Mesendoderm (in vitro differentiated cells): ENCODE measurements at places on chromosomes 13 and 19.
A peak's percentile ranks its signal among the peaks of the same experiment; 100 is the strongest.

- no peak overlapping the region for H3K4me3 ChIP-seq
- no peak overlapping the region for H3K27ac ChIP-seq
- DNase-seq: no peak
- H3K36me3 ChIP-seq: no peaks in the 10 kb centered on the region
- no peaks in the 10 kb centered on the region for H3K27me3 ChIP-seq
- H3K4me1 ChIP-seq: no peaks in the 10 kb centered on the region
Measured at GRCh38 chr13:42152495-42152894, 104.0 kb downstream of the DGKH start.

DNA sequence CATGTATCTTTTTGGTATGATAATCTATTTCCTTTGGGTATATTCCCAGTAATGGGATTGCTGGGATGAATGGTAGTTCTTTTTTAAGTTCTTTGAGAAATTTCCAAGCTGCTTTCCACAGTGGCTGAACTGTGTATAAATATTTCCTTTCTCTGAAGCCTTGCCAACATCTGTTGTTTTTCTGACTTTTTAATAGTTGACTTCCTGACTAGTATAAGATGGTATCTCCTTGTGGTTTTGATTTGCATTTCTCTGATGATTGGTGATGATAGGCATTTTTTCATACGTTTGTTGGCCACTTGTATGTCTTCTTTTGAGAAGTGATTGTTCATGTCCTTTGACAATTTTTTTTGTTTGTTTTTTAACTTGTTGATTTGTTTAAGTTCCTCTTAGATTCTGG is 61.6 kb upstream of the PCDH17 start:
- no peak overlapping the region for H3K4me3 ChIP-seq
- no peaks in the 10 kb centered on the region for H3K27me3 ChIP-seq
- no peaks in the 10 kb centered on the region for H3K36me3 ChIP-seq
- H3K4me1 ChIP-seq: no peaks in the 10 kb centered on the region
- no peak for DNase-seq
- no peak overlapping the region for H3K27ac ChIP-seq

DNA sequence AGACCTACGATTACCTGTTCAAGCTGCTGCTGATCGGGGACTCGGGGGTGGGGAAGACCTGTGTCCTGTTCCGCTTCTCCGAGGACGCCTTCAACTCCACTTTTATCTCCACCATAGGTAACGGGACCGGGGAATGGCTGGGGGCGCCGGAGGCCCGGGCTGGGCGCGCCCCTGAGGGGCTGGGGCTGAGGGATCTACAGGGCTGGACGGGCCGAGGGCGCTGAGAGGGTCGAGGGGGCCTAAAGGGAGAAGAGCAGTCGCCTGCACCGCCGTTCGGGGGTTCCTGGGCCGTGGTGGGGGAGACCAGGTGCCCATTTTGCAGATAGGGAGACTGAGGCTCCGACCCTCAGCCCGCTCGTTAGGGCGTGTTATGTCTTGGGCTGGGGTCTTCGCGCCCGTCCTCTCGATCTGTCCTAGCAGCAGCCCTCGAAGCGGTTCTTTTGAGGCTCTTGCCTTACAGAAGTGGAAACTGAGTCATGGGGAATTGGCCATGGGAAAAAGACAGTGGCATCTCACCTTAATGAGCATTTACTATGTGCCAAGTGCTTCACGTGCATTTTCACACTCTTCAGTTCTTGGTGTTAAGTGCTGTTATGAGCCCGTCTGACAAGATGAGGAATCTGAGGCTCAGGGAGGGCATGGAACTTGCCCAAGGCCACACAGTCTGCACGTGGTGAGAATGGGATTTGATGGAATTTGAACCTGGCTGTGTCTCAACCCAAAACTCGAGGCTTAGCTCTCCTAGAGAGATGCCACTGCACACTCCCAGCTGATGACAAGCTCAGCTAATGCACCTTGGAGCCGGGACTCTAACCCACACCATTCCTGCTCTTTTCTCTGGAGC is 442 bp downstream of the RAB8A start:
- H3K27ac ChIP-seq: peak overlapping the region; percentile 17
- H3K4me3 ChIP-seq: peak overlapping the region; percentile 86
- DNase-seq: no peak

DNA sequence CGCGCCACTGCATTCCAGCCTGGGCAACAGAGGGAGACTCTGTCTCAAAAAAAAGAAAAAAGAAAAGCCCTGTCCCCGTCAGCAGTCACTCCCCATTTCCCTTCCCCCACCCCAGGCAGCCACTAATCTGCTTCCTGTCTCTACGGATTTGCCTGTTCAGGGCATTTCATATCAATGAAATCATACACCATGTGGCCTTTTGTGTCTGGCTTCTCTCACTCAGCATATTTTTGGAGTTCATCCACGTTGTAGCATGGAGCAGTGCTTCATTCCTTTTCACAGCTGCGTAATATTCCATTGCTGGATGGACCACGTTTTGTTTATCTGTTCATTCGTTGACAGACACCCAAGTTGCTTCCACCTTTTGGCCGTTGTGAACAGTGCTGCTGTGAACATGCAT is 36.1 kb upstream of the KLF2 start:
- no peaks in the 10 kb centered on the region for H3K4me1 ChIP-seq
- no peaks in the 10 kb centered on the region for H3K36me3 ChIP-seq
- no peak overlapping the region for H3K27ac ChIP-seq
- no peaks in the 10 kb centered on the region for H3K27me3 ChIP-seq
- no peak overlapping the region for H3K4me3 ChIP-seq

- H3K4me1 ChIP-seq: no peaks in the 10 kb centered on the region
- DNase-seq: peak; percentile 33
- H3K27ac ChIP-seq: no peak overlapping the region
- H3K36me3 ChIP-seq: no peaks in the 10 kb centered on the region
Measured at GRCh38 chr13:106376401-106377112, 158.9 kb downstream of the EFNB2 start.

GRCh38 chr19:52140032-52140710 is 433 bp upstream of the ZNF616 start:
- no peaks in the 10 kb centered on the region for H3K36me3 ChIP-seq
- H3K27ac ChIP-seq: no peak overlapping the region
- H3K4me1 ChIP-seq: peaks cover 2% of the 10 kb centered on the region
- no peak overlapping the region for H3K4me3 ChIP-seq
- DNase-seq: no peak
- H3K27me3 ChIP-seq: no peaks in the 10 kb centered on the region

GRCh38 chr19:50820549-50821247 is 2.9 kb downstream of the KLK1 start:
- H3K27me3 ChIP-seq: peaks cover 6% of the 10 kb centered on the region
- peaks cover 2% of the 10 kb centered on the region for H3K4me1 ChIP-seq
- no peaks in the 10 kb centered on the region for H3K36me3 ChIP-seq
- no peak overlapping the region for H3K4me3 ChIP-seq
- no peak overlapping the region for H3K27ac ChIP-seq

DNA sequence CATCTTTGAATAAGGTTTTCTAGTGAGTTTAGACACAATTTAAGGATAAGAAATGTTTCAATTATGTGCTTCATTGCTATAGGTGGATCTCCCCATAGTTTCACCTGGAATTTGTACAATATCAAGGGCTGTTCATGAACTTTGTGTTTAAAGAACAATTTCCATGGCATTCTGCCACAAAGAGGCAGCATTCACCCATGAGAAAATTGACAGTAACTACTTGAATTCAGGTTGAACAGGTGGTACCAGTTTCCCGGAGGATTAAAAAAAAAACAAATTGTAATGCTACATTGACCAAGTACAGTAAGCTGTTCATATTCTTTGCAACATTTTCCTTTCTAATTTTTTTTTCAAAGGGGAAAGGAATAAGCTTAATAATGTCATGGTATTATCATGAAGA is 9.1 kb downstream of the SLITRK5 start:
- H3K4me1 ChIP-seq: peaks cover 3% of the 10 kb centered on the region
- H3K27me3 ChIP-seq: peaks cover 28% of the 10 kb centered on the region
- no peak overlapping the region for H3K27ac ChIP-seq
- H3K36me3 ChIP-seq: no peaks in the 10 kb centered on the region

DNA sequence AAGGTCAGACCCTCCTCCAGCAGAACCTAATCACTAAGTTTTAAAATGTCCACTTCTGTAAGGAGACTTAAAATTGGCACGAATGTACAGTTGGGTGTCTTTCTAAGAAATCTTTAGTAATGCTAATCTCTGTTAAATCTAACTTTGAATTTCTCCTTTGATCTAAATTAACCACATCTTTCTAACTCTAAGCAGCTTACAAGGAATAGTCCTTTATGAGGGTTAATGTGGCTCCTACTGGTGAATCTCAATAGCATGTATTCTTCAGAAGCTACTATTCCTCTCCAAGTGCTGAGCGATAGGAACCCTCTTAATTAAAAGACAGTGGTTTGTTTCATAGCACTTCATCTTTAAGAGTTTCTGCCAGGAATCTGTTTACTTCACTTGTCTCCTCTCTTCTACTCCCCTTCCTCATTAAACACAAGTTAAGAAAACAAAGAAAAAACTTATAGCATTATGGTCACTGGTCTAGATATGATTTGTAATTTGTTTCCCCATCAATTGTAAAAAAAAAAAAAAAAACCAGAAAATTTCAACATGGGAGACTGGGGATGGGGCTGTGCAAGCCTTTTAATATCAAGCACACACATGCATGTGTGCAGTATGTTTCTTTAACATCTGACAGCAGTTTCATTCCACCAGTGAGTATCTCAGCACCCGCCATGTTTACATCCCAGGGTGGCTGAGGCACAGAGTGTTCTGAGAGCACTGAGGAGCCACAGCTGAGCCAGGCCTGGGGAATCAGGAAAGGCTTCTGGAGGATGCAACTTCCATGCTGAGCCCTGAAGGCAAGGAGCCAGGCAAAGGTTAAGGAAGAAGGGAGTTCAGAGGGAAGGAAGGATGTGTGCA is 57.7 kb downstream of the ATP7B start:
- no peak for DNase-seq
- H3K4me3 ChIP-seq: no peak overlapping the region
- H3K27ac ChIP-seq: no peak overlapping the region
- no peaks in the 10 kb centered on the region for H3K4me1 ChIP-seq
- no peaks in the 10 kb centered on the region for H3K36me3 ChIP-seq
- H3K27me3 ChIP-seq: no peaks in the 10 kb centered on the region

DNA sequence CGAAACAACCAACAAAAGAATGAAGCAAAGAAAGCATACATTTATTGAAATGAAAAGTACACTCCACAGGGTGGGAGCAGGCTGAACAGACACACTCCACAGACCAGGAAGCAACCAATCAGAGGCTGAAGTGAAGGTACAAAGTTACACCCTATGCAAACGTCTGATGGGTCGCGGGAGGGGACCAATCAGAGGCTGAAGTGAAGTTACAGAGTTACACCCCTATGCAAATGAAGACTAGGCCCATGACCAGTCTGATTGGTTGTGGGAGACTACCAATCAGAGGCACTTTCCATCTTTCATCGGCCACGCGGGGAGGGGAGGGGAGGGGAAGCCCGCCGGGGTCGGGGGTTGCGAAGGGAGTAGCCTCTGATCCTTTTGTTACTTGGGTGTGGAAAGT is 12.4 kb upstream of the FBL start:
- H3K27me3 ChIP-seq: no peaks in the 10 kb centered on the region
- H3K4me3 ChIP-seq: no peak overlapping the region
- no peak overlapping the region for H3K27ac ChIP-seq
- no peaks in the 10 kb centered on the region for H3K4me1 ChIP-seq
- peak; percentile 65 for DNase-seq

- no peak for DNase-seq
- H3K36me3 ChIP-seq: no peaks in the 10 kb centered on the region
- no peaks in the 10 kb centered on the region for H3K27me3 ChIP-seq
- no peak overlapping the region for H3K4me3 ChIP-seq
Measured at GRCh38 chr19:51246164-51246552, 4.7 kb upstream of the SIGLECL1 start.

- DNase-seq: no peak
- no peak overlapping the region for H3K4me3 ChIP-seq
- H3K36me3 ChIP-seq: no peaks in the 10 kb centered on the region
- H3K27ac ChIP-seq: no peak overlapping the region
Measured at GRCh38 chr13:48333976-48334375, 30.4 kb downstream of the RB1 start.

DNA sequence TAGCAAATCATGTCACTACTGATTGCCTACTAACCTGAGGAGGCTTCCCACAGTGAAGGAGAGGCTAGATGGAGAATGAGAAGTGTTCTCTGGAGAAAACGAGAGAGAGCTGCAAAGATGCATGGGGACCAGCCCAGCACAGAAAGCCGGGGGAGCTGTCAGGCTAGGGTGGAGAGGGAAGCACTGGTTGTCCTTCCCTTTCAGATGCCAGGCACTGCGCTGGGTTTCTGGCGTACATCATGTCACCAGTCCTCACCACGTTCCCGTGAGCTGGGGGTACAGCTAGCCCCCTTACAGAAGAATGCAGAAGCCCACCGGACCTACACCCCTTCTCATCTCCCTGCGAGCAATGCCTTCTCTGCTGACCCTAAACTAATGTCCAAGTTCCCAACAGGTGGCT is 86.0 kb downstream of the STK24 start:
- no peaks in the 10 kb centered on the region for H3K36me3 ChIP-seq
- no peak overlapping the region for H3K4me3 ChIP-seq
- no peaks in the 10 kb centered on the region for H3K27me3 ChIP-seq
- no peak for DNase-seq

DNA sequence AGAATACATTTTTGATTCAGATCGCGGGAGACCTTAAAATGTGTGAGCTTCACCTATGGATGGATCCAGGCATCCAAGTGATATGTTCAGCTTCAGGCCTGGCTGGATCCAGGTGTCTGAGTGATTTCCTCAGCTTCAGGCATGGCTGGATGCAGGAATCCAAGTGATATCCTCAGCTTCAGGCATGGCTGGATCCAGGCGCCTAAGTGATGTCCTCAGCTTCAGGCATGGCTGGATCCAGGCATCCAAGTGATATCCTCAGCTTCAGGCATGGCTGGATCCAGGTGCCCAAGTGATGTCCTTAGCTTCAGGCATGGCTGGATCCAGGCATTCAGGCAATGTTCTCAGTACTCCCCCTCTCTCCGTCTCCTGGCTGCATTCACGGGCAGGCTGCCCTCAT is 60.7 kb downstream of the KCNC3 start:
- H3K4me3 ChIP-seq: no peak overlapping the region
- no peak for DNase-seq
- no peaks in the 10 kb centered on the region for H3K36me3 ChIP-seq

GRCh38 chr13:113166266-113166665 is 7.8 kb downstream of the PROZ start:
- H3K36me3 ChIP-seq: peaks cover 2% of the 10 kb centered on the region
- no peak for DNase-seq
- H3K27ac ChIP-seq: no peak overlapping the region
- no peaks in the 10 kb centered on the region for H3K27me3 ChIP-seq
- H3K4me1 ChIP-seq: peaks cover 4% of the 10 kb centered on the region

DNA sequence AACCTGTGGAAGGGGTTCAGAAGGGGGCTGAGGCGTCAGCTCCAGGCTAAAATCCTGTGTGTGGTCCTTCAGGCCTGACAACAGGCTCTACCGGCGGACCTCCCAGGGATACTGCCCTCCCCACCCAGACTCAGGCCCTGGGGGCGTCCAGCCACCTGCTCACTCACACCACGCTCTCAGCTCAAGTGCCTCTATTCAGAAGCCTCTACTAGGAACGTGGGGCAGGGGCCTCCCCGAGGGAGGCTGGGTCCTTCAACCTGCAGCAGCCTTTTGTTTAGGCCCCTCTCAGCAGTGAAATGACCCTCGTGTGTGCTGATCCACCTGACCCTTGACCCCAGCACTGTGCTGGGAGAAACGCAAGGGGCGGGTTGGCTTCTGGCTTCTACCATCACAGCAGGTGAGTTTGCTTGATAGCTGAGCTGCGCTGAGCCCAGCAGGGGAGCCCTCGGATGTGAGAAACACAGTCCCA is 10.6 kb downstream of the PLPP2 start:
- H3K27ac ChIP-seq: no peak overlapping the region
- H3K4me3 ChIP-seq: no peak overlapping the region
- H3K27me3 ChIP-seq: no peaks in the 10 kb centered on the region
- no peaks in the 10 kb centered on the region for H3K36me3 ChIP-seq
